Activated naive CD8-positive, alpha-beta T cell treated with anti-CD3 and anti-CD28 coated beads for 36 hours (primary cell): ENCODE measurements at places on chromosomes 5 and 9.

- no peak for DNase-seq
Observed at GRCh38 chr9:4137681-4138099, 162.2 kb downstream of the GLIS3 start.

DNA sequence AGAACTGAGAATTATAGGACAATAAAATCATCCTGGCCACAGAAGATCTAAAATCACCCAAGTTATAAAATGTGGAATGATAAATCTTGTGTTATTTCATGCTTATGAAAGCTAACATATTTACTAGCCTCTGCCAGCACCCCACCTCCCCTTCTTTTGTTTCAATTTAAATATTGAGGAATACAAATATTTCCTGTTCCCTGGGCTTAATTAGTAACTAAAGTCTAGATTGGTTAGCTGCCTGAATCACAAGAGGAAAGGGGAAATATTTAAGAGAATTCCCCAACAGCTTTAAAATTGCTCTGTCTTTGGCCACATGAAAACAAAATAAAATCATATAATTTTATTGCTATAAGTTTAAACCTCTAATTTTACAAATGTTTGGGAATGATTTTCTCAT, 287.0 kb downstream of the PRELID2 start:
- no peak for DNase-seq

DNA sequence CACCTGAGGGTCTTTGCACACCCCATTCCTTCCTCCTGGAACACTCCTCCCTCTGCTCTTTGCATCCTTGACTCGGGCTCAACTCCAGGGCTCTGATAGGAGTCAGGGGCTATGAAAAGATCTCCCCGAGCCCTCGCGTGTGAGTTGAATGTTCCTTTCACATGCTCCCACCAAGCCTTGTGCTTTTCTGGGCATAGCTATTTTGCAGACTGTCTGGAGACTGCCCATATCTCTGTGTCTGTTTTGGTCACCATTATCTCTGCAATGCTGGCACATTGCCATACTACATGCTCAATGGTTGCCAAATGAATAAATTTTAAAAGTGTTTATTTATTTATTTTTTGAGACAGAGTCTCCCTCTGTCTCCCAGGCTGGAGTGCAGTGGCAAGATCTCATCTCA, 56.9 kb upstream of the PLPP1 start:
- no peak for DNase-seq

DNA sequence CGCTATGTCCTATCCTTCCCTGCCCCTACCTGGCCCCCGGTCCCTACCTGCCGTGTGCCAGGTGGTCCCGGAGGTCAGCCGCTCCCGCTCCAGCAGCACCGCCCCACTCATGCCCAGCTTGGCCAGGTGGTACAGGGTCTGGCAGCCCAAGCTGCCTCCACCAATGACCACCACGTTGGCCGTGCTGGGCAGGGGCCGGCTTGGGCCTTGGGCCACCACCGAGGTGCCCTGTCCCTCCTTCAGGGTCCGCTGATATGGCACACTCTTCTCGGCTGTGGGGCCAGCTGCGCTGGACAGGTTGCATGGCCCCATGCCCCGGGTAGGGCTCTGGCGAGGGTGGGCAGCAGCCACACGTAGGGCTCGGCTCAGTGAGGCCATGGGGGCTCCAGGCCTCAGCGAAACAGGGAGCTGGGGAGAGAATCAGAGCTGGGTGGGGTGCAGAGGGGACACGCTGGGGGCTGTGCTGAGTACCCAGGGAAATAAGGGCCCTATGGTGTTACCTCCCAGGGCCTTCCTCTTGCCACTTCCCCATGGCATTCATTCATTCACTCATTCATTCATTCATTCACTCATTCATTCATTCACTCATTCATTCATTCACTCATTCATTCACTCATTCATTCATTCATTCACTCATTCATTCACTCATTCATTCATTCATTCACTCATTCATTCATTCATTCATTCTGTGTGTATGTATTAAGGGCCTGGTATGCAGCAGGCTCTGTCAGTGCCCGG, 4.2 kb downstream of the SARDH start:
- no peak for DNase-seq

GRCh38 chr5:143435210-143435657, 31.7 kb upstream of the NR3C1 start:
- DNase-seq = no peak

DNA sequence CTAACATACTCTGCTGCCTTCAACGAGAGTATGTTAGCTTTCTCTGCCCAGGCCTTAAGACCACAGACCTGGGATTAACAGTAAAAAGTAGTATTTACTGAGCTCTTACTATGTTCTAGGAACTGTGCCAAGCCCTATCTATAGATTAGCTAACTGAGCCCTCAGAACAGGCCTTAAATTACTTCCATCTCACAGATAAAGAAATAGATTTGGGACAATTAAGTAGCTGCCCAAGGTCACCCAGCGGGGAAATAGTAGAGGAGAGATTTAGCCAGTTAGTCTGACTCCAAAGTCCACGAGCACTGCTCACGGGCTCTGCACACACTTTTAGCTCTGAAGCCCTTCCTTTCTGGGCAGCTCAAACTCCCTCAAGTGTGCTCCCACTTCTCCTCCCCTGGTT, 64.5 kb upstream of the EQTN start:
- DNase-seq = no peak

DNA sequence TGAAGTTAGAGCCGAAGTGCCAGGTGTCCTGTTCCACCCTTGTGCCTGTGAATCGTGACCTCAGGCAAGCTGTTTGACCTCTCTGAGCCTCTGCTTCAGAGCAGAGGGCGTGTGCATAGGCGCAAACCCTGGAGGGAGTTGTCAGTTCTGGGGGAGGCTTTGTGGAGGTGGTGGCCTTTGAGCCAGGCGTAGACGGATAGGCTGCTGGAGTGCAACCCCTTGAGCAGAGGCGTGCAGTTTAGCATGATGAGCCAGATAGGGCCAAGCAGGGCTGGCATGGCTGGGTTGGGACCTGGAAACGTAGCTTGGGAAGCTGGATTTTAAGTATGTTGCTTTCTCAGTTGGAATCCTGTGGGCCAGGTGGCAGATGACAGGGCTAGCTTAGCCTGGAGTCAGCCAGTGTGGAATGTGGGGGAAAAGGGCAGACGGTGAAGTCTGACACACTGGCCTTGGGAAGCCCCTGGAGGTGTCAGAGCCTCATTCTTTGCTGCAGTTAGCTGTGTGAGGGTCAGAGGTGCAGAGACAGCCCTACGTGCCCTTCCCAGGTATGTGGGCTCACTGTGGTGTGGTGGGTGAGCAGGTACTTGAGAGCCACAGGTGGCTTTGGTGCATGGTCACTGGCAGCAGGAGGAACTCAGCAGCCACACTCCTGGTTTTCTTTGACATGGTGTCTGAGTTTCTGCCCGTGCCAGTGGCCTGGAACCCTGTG, 93.4 kb downstream of the DAB2IP start:
- DNase-seq = no peak

GRCh38 chr9:131173995-131174394, 48.6 kb downstream of the NUP214 start:
- DNase-seq = no peak

GRCh38 chr9:79623799-79624721, 52.3 kb downstream of the TLE4 start:
- DNase-seq = peak; percentile 53

- DNase-seq = no peak
Observed at GRCh38 chr9:111657051-111657450, 4.4 kb upstream of the GNG10 start.

DNA sequence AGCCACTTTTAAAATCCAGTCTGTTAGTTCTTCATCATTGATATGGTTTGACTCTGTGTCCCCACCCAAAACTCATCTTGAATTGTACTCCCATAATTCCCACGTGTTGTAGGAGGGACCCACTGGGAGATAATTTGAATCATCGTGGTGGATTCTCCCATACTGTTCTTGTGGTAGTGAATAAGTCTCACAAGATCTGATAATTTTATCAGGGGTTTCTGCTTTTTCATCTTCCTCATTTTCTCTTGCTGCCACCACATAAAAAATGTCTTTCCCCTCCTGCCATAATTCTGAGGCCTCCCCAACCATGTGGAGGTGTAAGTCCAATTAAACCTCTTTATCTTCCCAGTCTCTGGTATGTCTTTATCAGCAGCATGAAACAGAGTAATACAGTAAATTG, 26.9 kb upstream of the SH3TC2 start:
- no peak for DNase-seq

DNA sequence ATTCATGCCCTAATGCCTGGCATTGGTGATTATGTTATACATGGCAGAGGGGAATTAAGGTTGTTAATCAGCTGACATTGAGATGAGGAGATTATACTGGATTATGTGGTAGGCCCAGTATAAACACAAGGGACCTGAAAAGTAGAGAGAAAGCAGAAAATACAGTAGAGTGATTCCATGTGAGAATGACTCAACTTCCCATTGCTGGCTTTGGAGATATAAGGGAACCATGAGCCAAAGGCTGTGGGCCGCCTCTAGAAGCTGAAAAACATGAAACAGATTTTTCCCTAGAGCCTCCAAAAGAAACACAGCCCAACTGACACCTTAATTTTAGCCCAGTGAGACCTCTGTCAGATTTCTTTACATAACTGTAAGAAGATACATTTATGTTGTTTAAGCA, 65.0 kb upstream of the CTXN3 start:
- no peak for DNase-seq

- DNase-seq = no peak
Observed at GRCh38 chr5:170446365-170446764, 57.2 kb upstream of the KCNMB1 start.

DNA sequence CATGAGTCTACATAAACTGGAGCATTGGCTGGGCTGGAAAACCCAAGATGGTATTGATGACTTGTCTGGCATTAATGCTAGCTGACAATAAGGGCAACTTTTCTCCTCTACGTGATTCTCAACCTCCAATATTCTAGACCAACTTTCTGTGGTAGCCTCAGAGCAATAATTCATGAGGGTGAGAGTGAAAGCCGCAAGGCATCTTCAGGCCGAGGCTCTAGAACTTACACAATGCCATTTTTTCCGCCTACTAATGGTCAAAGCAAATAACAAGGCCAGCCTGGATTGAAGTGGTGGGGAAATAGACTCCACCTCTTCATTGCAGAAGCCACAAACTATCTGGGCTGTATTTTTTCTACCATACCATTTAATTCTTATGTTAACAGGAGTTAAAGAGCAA, 267.4 kb downstream of the GABRG2 start:
- DNase-seq = no peak

DNA sequence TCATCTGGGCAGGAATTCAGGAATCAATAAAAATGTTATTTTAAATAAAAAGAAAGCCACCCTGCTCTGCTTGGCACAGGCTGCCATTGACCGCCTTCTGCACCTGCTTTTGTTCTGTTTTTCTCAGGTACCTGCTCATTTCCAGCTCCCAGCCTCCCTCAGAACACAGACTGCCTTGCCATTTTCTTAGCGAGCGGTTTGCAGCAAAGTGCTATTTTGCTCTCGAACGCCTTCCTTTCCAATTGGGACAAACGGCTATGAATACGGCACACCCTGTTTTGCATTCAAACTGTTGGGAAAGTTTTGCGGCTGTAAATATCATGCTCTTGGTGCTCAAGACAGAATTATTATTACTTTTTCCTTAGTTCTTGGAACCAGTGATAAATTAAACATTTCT, 25.1 kb upstream of the FCN1 start:
- DNase-seq = no peak

DNA sequence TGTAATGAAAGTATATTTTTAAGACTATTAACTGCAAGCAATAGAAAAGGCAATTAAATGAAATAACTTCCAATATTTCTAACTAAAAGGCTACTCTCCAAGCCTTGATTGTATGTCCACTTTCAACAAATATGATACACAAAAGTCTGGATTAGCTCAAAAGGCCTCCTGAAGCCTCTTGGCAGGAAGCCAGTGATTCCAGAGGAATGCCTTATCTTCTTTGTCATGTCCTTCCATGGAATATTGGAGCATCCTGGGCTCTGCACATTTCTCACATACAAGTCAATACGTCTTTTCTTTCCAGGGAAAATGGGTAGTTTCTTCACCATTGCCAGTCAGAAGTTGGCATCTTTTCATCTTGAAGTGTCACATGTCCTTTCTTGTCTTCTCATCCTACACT, 357.8 kb downstream of the KDM4C start:
- DNase-seq = no peak
